ENCODE measurements at places on chromosomes 3 and 15.

DNA sequence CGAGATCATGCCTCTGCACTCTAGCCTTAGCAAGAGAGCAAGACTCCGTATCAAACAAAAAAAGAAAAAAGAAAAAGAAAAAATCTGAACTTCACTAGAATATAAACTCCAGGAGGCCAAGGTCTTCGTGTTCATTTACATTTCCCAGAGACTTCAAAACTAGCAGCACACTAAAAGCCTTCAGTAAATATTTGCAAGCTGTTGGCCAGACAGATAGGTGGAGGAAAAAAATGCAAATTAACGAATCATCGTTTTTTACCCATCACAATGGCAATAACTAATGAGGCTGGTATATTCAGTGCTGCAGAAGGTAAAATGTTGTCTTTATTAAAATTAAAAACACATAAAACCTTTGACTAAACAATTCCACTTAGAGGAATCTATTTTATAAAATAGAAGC, 80.6 kb downstream of the CLASP2 start:
- DNase-seq, result no peak

DNA sequence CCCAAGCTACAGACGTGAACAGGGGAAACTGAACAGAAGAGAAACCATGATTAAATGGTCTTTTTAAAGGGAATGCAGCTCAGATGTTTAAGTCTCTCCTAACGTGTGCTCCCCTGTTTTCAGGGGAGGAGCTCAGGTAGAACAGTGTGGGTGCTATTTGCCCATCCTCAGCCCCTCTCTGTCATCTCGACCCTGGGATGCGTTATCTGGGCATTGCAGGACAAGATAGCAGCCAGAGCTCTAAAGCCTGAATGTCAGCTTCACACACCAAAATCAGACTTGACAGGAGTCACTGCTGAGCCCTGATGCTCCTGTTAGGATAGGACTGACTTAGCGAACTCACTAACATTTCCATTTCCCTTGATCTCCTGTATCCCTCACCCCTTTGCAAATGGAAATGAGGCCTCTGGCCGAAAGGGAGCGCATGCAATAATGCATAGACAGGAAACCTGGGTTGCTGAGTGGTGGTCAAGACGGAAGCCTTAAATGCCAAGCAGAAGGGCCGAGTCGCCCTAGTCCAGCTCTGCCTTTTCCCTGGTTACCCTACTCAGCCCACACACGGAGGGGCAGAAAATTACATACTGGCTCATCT, 234.9 kb upstream of the TPM1 start:
- DNase-seq, result no peak

DNA sequence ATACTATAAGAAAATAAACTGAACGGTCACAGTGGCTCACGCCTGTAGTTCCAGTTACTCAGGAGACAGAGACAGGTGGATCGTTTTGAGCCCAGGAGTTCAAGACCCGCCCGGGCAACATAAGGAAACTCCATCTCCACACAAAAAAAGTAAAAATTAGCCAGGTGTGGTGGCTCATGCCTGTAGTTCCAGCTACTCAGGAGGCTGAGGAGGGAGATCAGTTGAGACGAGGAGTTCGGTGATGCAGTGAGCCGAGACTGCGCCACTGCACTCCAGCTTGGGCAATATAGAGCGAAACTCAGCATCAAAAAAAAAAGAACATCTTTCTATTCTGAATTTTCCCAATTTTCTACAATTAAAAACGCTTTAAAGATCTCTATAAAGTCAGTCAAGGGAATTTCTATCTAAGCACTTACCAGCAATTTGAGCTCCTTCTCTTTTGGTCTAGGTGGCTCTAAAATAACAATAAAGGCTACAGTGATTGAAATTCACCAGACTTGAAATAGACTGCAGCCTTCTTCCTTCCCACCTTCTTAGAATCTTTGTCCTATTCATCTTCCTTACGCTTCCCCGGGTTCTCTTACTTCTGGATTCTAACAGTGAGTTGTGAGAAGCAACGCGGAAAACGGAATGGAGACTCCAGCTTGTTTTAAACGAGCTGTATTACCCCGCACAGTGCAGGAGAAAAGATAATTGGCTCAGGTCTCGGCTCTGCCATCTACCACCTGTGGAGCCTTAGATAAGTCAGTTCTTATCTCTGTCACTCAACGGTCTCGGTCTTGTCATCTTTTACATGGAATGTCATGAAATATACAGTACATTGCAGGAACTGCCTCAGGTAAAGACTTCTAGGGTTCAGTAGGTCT, 812 bp upstream of the SEC62 start:
- DNase-seq, result no peak

DNA sequence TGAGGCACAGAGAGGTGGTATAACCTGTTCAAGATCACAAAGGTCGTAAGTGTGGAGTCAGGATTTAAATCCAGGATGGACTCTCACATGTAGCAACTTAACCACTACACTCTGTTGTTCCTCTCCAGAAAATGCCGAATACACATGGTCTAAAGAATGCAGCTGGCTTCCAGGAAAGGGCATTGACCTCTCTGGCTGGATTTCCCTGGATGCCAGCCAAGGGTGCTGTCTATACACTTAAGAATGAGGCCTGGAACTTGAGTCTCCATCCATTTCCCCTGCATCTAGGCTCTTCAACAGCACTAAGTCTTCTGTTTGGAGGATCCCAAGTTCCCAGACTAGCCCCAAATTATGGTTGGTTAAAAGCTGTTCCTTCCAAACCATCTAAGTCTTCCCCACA, 60.5 kb downstream of the CERS3 start:
- DNase-seq, result no peak

DNA sequence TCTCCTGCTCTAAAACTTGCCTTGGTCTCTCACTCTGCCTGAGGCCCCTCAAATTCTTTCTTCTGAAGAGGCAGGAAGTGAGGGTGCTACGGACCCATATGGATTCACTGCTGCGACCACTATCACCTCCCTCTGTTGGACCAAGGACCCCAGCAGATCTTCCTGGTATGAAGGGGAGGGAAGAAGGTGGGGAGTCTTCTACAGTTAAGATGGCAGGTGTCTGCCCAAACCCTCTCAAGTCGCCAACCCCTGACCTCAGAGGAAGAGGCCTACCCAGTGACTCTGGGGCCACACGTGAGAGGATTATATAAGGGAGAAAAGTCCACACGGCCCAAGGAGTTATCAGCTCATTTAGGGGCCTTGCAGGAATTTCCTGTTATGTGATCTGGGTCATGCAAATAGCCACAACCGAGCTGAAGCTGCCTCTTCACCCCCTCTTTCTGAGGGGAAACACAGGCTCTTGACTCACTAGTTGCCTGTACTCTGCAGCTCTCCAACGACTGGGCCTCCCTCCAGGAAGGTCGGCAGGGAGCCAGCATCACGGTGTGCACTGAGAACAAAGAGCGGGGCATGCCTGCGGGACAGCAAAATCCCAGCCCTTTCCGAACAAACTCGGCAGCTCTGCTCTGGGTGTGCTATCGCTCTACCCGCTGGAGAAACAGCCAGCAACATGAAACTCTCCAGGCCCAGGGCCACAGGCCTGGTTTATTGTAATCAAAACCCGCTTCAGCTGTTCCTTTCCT, 116.0 kb downstream of the XXYLT1 start:
- DNase-seq, result no peak

DNA sequence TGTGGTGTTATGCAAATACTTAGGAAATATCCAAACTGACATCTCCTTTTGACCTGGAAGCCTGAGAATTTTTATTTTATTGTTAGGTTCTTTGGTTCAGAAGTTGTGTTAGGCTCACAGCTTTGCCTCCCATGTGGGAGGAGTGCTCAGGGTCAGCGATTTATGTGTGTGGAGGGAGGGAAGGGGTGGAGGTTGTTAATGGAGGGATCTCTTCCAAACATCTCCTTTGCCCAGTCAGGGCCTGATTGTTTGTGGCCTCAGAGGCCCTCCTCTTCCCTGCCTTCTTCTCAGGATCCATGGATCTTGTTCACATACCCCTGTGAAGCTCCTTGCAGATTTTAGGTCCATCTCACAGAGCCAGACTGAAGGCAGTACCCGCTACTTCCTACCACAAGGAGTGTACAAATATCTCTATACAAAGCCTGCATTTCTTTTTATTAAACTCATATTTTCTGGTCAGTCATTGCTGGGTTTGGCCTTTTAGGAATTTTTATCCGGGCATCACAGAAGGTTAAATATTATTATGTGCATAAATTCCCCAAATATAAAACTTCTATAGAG, 40.3 kb downstream of the BBX start:
- no peak for DNase-seq

DNA sequence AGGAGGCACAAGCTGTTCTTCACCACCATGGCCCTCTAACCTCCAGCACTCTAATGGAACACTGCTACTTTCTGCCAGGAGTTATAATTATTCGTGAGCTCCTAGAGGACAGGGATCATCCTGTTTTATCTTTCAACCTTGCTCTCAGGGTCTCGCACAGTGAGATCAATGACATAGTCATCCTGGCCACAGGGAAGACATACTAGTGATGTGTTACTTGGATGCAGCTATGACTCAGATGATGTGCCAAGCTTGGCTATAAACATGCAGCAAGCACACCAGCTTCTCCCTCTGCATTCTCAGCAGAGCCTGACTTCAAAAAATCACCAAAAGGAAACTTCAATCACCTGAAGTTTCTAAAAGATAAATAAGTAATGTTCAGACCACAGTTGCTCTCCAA, 203.8 kb upstream of the HES1 start:
- DNase-seq, result no peak

DNA sequence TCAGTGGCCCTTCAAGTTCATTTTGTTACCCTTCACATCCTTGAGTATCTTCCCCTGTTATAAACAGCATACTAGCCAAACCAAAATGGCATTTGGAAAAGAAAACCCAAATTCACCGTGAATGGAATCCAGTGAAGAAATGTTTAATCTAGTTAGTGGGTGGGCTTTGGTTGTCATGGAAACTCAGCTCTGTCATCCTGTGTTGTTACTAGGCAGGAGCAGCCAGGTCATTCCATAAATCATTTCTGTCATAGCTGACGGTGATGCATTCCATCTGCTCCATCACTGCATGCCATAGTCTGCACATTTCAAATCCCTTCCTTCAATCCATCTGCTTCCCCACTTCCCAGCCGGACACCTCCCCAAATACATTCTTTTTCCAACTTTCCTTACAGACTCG, 140.4 kb upstream of the CGNL1 start:
- no peak for DNase-seq

DNA sequence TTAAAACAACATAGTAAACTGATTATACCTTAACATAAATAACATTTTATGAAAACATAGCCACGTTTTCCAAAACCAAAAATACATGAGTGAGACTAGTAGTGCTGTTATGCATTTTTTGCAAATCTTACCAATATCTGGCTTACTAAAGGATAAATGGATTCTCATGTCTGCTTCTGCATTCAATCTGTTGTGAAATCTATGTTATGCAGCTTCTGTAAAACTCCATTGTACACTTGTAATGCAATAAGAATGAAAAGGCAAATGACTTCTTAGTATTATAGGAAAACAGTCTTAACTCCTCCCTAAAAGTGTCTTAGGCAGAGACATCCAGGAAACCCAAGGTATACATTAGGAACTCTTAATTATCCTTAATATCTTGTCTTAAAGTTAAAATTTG, 330.9 kb upstream of the THBS1 start:
- DNase-seq, result no peak

DNA sequence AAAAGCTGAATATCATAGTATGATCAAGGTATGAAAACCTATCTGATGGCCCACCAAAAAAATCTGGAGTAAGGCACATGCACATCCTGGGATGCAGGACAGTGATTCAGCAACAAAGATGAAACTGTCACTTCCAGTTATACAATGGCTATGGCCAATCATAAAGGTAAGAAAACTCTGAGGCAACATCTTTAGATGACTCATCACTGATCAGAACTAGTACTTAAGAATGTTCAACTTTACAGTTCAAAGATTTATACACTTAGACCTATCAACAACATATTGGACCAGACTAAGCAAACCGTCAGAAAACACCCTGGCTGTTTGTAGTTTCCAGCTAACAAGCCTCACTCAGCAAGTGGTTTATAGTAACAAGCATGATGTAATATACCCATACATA, 21.3 kb upstream of the PLCH1 start:
- DNase-seq, result no peak

Measured in stimulated activated CD8-positive, alpha-beta memory T cell treated with anti-CD3 and anti-CD28 coated beads, Interleukin-4, amount 100 ng/mL, for 4 hours (primary cell).